CD4-positive, alpha-beta T cell (primary cell): ENCODE measurements at places on chromosomes 3 and 15.

DNA sequence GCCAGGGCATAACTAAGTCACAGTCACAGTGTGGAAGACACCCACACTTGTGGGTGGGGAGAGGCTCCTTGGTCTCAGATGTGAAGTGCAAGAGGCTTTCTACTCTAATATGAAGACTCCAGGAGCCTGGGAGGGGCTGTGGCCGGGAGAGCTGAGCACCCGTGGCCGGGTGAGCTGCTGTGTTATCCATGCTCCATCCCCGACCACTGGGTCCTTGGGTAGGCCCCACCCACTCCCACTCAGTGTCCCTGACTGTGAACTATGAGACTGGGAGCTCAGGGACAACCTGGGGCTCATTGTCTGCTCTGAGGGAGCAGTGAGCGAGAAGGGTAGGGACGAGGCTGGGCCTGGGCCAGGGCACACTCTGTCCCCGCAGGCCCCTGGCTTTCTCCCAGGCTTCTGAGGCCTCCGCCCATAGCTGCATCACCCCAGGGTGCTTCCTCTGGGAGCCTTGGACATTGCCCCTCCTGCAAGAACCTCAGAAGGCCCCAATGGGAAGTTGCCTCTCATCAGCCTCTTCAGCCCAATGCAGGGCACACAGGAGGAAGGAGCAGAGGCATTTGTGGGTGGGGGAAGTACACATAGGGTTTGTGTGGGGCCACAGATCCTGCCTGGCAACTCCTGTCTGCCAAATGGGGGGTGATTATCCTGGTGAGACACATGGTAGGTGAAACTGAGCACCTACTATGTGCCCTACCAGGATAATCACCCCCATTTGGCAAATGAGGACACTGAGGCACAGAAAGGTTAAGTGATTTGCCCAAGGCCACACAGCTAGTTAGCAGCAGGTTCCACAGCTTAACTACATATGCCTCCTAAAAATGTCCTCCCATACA lies 2.4 kb downstream of the ANPEP start:
- DNase-seq: no peak

- DNase-seq: no peak
Measured at GRCh38 chr3:168134931-168135330, 39.2 kb upstream of the GOLIM4 start.

- no peak for DNase-seq
Measured at GRCh38 chr3:152197937-152198336, 70.8 kb upstream of the MBNL1 start.

GRCh38 chr15:91947683-91948608 lies 94.4 kb downstream of the SLCO3A1 start:
- no peak for DNase-seq

- DNase-seq: peak; percentile 29
Measured at GRCh38 chr15:58314593-58315216, 117.1 kb upstream of the LIPC start.

DNA sequence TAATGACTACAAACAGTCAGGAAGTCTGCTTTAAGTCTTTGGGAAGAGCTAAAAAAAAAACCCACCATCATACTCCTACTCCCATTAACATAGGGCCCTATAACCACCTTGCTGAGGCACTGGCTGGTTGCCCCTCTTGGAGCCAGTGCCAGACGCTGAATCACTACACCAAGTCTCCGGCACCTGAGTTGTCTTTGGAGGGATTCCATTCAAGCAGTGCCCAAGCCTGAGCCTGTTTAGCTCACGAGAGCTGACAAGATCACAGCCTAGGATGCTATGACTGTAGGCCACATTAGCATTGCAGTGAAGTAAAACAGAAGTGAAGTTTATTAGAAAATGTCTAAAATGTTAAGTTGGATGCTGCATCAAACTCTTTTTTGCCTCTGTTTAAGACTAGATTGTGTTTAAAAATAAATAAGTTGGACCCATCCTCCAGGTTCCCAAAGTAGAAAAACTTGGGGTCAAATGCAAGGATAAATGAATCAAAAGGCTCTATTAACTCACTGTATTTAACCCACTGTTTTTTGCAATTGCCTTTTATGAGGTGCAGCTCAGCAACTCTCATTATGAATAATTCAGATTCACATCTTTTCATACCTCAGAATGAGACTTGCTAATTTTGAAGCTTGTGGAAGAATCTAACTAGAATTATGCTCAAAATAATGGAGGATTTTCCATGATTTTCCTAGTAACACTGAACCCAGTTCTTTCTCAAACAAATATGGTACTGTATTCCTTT lies 461.9 kb downstream of the FOXP1 start:
- DNase-seq: no peak

- DNase-seq: no peak
Measured at GRCh38 chr3:98445949-98446406, 17.0 kb upstream of the OR5K1 start.

DNA sequence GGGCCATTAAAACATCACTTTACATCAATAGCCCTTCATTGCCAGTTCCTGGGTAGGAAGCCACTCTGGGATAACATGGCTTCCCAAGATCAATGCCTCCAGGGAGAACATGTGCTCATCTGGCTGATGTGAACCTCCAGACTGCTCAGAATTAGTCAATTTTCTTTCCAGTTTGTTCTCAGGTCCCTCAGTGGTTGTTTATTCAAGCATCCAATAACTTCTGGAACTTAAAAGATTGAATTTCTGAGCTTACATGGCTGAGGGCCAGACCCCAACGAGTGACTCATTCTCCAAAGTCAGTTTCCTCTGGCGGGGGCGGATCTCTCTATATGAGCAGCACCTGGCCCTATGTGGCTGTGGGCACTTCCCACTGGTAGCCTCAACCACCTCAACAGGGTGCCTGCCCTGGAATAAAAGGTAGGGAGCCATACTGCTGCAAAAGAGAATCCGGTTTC lies 34.0 kb downstream of the LYZL4 start:
- no peak for DNase-seq

- DNase-seq: no peak
Measured at GRCh38 chr15:94233441-94233840, 2.1 kb downstream of the MCTP2 start.

DNA sequence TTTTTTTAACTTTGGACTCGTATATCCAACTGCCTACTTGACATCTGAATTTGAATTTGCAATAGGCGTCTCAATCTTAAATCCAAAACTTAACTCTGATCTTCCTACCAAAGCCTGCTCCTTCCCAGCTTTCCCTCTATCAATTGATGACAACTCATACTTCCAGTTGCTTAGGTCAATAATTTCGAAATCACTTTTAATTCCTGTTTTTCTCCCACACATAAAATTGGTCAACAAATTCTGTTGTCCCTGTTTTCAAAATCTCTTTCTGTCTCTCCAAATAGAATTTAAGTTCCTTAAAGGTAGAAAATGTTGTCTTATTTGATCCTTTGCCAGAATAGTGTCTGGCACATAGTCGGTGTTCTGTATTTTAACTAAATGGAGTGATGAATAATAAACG lies 332.4 kb downstream of the SATB1 start:
- DNase-seq: no peak

GRCh38 chr3:87835236-87835635 lies 223.6 kb downstream of the CGGBP1 start:
- DNase-seq: no peak

- no peak for DNase-seq
Measured at GRCh38 chr3:43180027-43180426, 74.1 kb upstream of the POMGNT2 start.

DNA sequence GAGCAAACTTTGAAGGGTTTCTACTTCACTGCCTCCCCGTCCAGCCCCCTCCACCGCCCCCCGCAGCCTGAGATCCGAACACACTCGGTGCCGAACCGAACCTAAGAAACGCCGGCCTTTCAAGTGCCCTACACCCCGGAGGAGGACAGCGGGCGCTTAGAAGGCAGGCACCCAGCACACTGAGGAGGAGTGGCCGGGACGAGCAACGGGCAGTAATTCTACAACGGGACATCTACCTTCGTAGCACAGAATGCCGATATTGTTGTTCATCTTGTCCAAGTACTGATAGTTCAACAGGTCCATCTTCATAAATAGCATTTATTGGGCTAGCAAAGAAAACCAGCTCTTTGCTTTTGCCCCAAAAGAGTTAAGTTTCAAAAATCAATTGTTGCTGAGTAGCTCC lies 513 bp downstream of the VGLL4 start:
- no peak for DNase-seq

GRCh38 chr15:23595368-23595767 lies 29.9 kb downstream of the MKRN3 start:
- no peak for DNase-seq

DNA sequence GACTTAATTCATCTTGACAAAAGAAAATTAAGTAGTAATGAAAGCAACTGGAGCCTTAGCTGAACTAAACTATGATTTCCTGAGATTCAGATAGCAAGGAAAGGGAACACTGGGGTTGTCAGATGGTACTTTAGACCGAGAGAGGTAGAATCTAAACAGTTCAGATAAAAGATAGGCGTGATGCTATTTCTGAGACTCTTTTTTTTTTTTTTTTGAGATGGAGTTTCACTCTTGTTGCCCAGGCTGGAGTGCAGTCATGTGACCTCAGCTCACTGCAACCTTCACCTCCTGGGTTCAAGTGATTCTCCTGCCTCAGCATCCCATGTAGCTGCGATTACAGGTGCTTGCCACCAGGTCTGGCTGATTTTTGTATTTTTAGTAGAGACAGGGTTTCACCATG lies 279.9 kb upstream of the UMPS start:
- no peak for DNase-seq

DNA sequence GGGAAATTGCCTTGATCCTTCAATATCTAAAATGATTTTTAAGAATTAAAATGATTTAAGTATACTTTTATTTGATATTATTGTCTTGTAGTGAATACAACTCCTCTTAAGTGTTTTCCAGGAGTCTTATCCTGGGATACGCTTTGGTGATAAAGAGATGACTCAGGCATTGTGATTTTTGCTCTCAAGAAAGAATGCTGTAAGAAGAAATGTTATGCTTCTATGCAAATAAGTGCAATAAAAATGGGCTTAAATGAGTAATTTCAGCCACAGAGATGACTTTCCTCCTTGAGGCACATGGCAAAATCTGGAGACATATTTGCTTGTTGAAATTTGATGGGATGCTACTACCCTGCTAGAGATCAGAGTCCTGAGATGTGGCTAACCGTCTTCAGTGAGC lies 358.6 kb upstream of the BCHE start:
- DNase-seq: no peak

DNA sequence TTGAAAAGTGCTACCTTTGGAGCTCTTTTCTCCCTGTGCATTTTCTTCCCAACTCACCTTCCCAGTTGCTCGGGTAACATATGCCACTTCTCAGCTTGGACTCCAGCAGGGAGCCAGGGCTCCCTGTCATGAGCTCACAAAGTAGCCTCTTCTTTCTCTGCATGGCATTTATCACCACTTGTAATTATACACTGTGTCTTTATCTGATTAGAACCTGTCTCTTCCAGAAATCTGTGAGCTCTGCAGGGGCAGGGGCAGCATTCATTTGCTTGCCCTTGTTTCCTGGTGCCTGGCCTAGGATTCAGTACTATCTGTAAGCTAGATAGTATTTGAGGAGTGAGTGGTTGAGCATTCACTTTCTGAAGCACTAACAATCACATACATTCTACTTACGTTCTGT lies 100.9 kb downstream of the CLSTN2 start:
- DNase-seq: no peak

DNA sequence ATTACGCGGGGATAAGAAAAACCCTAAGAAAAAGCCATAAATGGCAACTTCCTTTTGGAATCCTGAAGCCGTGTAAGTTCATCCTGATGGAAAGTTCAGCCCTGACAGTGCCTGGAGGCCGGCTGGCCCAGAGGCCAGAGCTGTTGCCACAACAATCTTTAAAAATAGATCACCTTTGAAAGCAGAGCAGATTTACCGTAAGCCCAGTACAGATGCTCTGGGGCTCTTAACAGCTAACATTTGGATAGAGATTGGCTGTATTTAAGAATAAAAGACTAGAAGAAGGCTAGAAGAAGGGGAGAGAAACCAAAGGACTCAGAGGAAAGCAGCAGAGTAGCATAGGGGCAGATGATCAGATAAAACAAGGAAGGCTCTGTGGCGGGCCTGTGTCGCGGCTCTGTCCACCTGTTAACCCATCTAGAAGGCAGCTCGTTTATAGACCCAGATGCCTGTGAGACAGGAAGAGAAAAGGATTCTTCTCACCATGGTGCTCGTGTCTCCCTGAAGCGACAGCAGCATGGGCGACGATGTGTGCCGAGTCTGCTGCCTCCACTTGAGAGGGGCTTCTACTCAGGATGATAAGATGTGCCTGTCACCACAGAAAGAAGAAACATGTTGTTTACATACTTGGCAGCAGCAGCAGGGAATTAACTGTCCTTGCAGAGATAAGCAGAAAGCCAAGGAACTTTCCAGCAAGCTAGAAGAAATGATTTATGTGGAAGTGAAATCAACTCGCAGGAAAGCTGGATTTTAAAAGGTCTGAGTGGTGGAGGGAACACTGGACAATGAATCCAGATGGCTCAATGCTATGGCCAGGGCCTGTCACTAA lies 69.9 kb downstream of the SYNM start:
- no peak for DNase-seq

GRCh38 chr15:91559066-91559465 lies 294.4 kb upstream of the SLCO3A1 start:
- DNase-seq: no peak

GRCh38 chr15:100050877-100051786 lies 290.6 kb downstream of the ADAMTS17 start:
- DNase-seq: no peak

DNA sequence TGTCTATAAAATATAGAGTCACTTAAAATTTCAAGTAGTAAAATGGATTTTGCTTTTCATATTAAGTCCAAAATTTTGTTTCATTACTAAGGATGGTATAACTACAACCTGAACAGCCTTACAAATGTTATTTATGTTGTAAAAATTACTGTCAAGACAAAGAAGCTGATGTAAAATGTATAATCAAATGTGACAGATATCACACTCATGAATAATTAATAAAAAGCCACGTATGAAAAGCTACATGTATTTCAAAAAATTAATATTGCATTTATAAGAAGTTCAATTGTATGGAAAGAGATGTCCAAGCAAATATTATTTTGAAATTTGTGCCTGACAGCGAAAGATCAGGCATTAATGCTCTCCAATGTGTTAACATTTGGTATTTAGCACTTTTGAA lies 48.9 kb downstream of the KBTBD8 start:
- DNase-seq: no peak

GRCh38 chr3:150278195-150278594 lies 129.9 kb upstream of the TSC22D2 start:
- no peak for DNase-seq

GRCh38 chr15:66269326-66270090 lies 16.0 kb upstream of the MEGF11 start:
- DNase-seq: no peak

- no peak for DNase-seq
Measured at GRCh38 chr15:25207369-25207768, 231.5 kb downstream of the UBE3A start.

- DNase-seq: no peak
Measured at GRCh38 chr3:124078953-124079911, 87.3 kb upstream of the ROPN1 start.

GRCh38 chr15:85393210-85393609 lies 12.8 kb downstream of the AKAP13 start:
- no peak for DNase-seq

GRCh38 chr3:36367912-36368573 lies 12.3 kb upstream of the STAC start:
- no peak for DNase-seq
